ENCODE measurements at places on chromosomes 5 and 9. TPM values are rescaled to one million over a fixed set of nuclear protein-coding genes. Genes with fewer than 3 reads are reported as not detected.

Gene KIF20A
- 52.6 TPM for total RNA-seq

Gene LHX2
- total RNA-seq = not detected

Gene AP3B1
- total RNA-seq = 48.4 TPM

Gene TXN
- total RNA-seq = 357 TPM

Gene PCDHGB6
- 0.97 TPM for total RNA-seq

Gene CDO1
- total RNA-seq = 1.1 TPM

Gene NTRK2
- 0.30 TPM for total RNA-seq
